ENCODE measurements at places on chromosomes 16 and 17. TPM values are rescaled to one million over a fixed set of nuclear protein-coding genes. Genes with fewer than 3 reads are reported as not detected.

DNA sequence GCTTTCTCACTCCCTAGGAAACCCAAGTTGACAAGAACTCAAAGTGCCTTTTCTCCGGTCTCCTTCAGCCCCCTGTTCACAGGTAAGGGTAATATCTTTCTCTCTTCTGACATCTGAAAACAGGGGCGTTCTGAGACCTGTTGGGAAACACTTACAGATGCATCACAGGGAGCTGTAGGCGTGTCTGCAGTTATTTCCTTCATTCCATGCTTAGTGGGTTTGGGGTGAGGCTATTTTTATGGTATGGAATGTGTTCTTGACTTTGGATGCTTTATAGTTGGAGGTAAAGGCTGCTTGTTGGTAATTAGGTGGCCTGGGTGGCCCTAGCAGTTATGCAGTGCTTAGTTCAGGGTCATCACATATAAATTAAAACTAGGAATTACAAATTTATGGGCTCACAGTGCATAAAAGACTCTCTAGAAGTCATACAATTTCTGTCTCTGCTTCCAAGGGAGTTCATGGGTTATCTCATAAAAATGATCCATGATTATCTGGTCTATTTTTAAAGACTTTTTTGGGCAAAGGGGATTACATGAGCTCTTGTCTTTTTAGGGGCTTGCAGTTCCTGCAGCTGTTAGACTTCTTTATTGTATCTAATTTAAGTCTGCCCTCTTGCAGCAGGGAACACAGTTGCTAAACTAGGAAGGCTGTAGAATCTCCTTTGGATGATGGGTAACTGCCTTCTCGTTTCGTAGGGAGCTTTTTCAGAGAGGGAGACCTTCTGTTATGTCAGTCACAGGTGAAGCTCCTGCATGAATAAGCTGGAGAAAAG, 10.2 kb downstream of the SOCS7 start:
- no peak overlapping the region for H3K4me3 ChIP-seq
- H3K36me3 ChIP-seq, result no peaks in the 10 kb centered on the region
- H3K27me3 ChIP-seq, result no peaks in the 10 kb centered on the region
- peaks cover 23% of the 10 kb centered on the region for H3K4me1 ChIP-seq
- no peak for DNase-seq

GRCh38 chr17:50953831-50954601, 87.9 kb upstream of the TOB1 start:
- H3K27me3 ChIP-seq, result peaks cover 25% of the 10 kb centered on the region
- H3K36me3 ChIP-seq, result no peaks in the 10 kb centered on the region
- peak overlapping the region; percentile 64 for H3K4me3 ChIP-seq
- H3K27ac ChIP-seq, result peak overlapping the region; percentile 88
- DNase-seq, result peak; percentile 79

DNA sequence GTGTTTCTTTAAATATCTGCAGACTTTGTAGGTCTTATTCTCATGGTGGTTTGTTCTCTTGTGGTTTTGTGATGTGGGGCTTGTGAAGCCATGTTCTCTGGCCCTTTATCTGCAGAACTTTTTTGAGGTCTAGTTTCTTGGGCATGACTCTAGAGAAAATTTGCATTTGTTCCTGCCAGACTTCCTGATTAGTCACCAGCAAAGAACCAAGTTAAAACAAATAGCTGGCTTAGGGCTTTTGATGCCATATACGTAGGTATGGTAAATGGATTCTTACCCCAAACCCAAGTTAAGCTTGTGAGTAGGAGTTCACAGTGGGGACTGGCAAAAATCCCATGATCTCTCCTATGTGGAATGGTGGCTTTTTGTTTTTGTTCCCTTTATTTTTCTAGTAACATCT, 68.7 kb upstream of the IRX3 start:
- H3K4me3 ChIP-seq, result no peak overlapping the region
- no peak overlapping the region for H3K27ac ChIP-seq
- H3K36me3 ChIP-seq, result peaks cover 6% of the 10 kb centered on the region
- no peak for DNase-seq
- H3K4me1 ChIP-seq, result no peaks in the 10 kb centered on the region

DNA sequence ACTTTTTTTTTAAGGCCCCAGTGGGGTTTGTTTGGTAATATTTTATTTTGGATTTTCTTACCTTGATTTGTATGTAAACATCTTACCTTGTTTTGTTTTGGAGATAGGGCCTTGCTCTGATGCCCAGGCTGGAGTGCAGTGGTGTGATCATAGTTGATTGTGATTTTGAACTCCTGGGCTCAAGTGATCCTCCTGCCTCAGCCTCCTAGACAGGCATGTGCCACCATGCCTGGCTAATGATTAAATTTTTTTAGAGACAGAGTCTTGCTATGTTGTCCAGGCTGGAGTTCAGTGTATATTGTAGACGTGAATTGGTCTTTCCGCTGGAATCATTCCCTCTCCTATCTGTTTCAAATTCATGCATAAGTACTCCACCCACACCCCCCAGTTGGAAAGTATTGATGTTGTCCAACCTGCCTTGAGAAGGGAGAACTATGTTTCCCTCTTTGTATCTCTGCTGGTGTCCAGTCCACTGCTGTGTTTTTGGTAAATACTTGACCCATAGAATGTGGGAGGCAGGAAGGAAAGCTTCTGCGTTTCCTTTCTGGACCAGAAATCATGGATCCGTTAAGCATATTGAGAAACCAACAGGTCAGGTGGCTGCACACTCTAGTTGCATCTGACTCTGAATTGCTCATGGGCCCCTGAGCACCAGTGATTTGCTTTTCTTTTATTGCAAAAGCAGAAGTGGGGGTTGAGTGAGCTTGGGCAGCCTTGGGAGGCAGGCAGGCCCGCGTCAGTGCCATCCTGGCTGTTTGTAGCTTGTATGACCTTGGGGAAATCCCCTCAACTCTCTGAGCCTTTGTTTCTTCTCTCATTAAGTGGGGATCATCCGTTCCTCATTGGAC, 25.0 kb downstream of the RMI2 start:
- no peak overlapping the region for H3K27ac ChIP-seq
- H3K4me1 ChIP-seq, result no peaks in the 10 kb centered on the region
- no peak for DNase-seq

DNA sequence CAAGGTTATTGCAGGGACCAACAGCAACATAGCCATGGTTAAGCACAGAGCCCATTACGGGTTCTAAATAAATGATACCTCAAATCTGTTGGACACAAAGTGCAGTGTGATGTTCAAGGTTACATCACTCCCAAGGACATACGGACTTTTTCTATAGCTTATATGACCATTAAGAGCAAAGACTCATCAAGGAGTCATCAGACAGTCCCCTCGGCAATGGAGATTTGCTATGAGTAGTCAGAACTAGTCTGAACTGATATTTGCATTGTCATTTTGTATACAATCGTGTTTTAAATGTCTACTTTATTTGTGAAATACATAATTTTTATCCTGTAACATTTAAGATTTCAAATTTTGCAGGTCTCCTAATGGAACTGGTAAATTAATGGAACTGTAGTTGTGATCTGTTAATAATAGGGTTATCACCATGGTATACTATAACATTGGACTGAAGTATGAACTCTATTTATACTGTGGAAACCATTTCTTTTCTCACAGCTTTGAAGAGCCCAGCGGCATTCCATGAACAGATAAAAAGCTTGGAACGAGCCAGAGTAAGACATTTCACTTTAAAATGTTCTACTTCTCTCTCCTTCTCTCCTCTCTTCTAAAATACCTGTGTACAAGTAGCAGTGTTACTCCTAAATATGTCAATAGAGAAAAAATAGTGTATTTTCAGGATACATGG, 140.9 kb downstream of the MRTFB start:
- H3K27ac ChIP-seq, result no peak overlapping the region
- DNase-seq, result no peak
- no peaks in the 10 kb centered on the region for H3K27me3 ChIP-seq
- no peaks in the 10 kb centered on the region for H3K36me3 ChIP-seq

DNA sequence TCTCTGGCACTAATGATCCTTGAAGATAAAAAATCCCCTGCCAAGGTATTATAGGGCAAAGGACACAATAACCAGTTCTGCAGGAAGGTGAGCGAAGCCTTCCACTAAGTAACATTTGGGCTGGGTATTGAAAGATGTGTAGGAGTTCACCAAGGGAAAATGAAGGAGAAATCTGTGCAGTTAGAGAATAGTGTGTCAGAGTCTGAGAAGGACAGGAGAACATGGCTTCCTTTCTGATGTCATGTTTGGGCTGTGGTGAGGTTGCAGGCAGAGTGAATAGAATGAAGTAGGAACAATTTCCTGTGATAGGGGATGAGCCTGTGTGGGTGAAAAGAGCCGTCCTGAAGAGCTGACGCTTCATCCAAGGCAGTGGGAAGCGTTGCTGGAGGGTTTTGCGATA, 24.1 kb upstream of the CIITA start:
- H3K4me3 ChIP-seq, result no peak overlapping the region
- no peaks in the 10 kb centered on the region for H3K36me3 ChIP-seq
- DNase-seq, result no peak
- H3K27ac ChIP-seq, result no peak overlapping the region
- no peaks in the 10 kb centered on the region for H3K4me1 ChIP-seq

CEP295NL gene
- total RNA-seq, result 6.4 TPM

DNA sequence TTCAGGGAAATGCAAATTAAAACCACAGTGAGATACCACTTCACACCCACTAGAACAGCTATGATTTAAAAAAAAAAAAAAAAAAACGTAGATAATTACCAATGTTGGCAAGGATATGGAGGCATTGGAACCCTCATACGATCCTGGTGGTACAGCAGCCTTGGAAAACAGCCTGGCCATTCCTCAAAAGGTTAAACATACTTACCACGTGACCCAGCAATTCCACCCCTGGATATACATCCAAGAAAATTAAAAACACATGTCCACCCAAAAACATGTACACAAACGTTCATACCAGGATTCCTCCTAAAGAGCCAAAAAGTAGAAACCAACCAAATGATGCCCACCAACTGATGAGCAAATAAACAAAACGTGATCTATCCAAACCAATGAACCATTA, 68.1 kb downstream of the GAS7 start:
- no peak overlapping the region for H3K4me3 ChIP-seq
- H3K4me1 ChIP-seq, result no peaks in the 10 kb centered on the region
- peaks cover 2% of the 10 kb centered on the region for H3K27me3 ChIP-seq
- H3K36me3 ChIP-seq, result no peaks in the 10 kb centered on the region

DNA sequence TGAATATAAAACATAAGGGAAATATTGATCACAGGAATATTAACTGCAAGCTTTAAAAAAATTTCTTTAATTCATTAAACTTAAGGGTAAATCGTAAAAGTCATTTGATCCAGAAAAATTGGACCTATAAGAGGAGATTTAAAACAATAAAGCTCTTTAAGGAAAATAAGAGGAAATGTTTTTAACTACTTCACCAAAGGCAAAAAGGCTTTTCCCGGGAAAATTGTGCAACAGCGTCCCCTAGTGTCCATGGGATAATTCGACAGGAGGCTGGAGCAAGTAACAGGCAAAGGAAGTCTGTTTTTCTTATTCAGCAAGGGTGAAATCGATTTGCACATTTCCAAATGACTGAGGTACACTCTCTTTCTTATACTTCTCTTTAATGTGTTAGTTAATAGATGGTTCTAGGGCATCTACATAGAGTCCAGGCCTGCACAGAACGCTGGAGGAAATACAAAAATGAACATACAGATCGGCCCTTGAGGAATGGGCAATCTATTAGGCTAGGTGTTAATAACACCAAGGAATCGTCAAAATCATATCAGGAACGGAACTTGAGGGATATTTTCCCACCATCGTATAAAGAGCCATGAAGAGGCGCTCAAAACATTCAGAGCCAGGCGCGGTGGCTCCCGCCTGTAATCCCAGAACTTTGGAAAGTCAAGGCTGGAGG, 61.4 kb downstream of the ZNF18 start:
- H3K27ac ChIP-seq, result no peak overlapping the region
- no peaks in the 10 kb centered on the region for H3K4me1 ChIP-seq
- no peak overlapping the region for H3K4me3 ChIP-seq

CX3CL1 gene
- total RNA-seq, result not detected

KRT20 gene
- total RNA-seq, result not detected

- H3K27ac ChIP-seq, result no peak overlapping the region
- no peak overlapping the region for H3K4me3 ChIP-seq
- H3K4me1 ChIP-seq, result peaks cover 9% of the 10 kb centered on the region
- no peaks in the 10 kb centered on the region for H3K36me3 ChIP-seq
Observed at GRCh38 chr16:15492091-15492740, 57.8 kb downstream of the BMERB1 start.

SLC16A5 gene
- 1.1 TPM for total RNA-seq

NDRG4 gene
- total RNA-seq, result 677 TPM

DNA sequence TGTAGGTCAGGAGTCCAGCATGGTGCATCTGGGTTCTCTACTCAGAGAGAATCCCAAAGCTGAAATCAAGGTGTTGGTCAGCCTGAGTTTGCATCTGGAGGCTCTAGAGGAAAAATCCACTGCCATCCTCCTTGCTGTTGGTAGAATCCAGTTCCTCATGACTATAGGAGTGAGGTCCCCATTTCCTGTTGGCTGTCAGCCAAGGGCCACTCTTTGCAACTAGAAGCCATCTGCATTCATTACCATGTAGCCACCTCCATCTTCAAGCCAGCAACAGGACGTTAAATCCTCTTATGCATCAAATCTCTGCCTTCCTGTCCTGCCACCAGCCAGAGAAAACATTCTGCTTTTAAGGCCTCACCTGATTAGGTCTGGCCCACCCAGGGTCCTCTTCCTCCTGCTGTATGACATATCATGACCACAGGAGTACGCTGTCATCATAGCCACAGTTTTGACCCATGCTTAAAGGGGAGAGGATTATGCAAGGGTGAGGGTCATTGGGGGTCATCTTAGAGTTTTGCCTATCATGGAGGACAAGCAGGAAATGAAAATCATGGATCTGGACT, 40.5 kb downstream of the DNAH9 start:
- H3K36me3 ChIP-seq, result peaks cover 5% of the 10 kb centered on the region
- DNase-seq, result no peak
- no peak overlapping the region for H3K27ac ChIP-seq

- peaks cover 8% of the 10 kb centered on the region for H3K27me3 ChIP-seq
- H3K4me1 ChIP-seq, result peaks cover 7% of the 10 kb centered on the region
- H3K36me3 ChIP-seq, result no peaks in the 10 kb centered on the region
- no peak overlapping the region for H3K4me3 ChIP-seq
Observed at GRCh38 chr17:79722787-79723186, 8.0 kb upstream of the ENPP7 start.

- H3K27ac ChIP-seq, result peak within 1 kb of the TSS; percentile 68
- H3K36me3 ChIP-seq, result no peaks in the 10 kb centered on the region
- peaks cover 17% of the 10 kb centered on the region for H3K4me1 ChIP-seq
- peak; percentile 76 for DNase-seq
- H3K4me3 ChIP-seq, result peak within 1 kb of the TSS; percentile 91
Observed at GRCh38 chr17:61399131-61400065, at the start of gene TBX2. Gene TBX2, plus strand, starts transcription at chr17:61399843. Its CDS starts 334 bp downstream, at chr17:61400177.
